Brain pericyte (primary cell): ENCODE measurements at places on chromosomes 2 and 18.

DNA sequence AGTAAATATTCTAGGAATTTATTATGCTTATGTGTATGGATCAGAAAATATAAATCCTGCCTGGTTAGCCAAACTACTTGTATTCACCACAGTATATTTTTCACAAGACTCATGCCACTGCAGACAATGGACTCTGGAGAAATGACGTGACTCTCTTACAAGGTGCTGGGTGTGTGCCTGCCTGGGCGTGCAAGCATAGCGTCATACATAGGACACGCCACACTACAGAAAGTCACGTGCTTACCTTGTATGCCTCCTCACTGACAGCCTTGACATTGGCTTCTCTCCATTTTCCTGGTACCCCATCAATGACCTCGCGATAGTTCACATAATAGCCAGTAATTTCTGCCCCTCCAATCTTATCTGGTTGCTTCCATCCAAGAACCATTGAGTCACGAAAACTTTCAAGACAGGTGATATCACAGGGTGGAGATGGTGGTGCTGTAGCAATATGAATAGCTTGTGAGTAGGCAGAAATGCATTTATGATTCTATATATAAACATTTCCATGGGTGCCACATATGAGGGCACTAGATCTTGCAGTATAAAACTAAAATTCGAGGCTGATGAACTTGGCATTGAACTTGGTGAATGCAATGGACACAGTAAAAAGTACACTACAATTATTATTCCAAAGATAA, 93.2 kb downstream of the MYOM1 start:
- DNase-seq: no peak

- DNase-seq: no peak
These were observed 53.2 kb upstream of the CUL3 start for GRCh38 chr2:224638301-224638823.

DNA sequence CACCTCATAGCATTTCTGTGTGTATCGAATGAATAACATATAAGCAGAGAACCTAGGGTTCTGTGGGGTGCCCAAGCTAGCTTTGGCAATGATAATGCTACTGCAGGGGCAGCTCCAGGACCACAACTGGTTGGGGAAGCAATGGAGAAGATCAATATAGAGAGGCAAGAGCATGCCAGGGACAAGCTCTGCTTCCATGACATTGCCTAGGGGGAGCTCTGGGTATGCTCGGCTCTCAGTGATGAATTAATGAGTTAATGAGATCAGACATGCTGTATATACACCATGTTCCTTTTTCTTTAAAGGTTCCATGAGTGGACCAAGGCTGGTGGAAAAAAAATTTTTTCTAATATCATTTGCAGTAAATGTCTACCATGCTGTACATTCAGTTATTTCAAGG, 618.4 kb downstream of the BCL11A start:
- DNase-seq: no peak

DNA sequence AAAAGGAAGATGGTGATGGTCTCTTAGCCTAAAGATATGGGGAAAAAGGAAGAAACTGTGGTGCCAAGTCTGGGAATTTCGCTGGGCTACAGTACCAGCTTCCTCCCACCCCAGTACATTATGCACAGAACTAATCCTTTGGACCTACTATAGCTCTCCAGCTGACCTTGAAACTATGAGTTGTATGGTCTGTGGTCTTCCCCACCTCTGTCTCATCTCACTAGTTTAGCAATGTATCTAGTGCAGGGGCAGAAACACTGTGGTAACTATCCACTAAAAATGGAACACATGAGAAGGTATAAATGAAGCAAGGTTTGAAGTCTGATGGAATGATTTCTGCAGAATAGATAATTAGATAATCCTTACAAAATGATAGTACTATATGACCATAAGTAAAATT, 190.4 kb upstream of the CCDC150 start:
- no peak for DNase-seq

- DNase-seq: no peak
These were observed 30.0 kb downstream of the SCTR start for GRCh38 chr2:119494163-119494790.

- no peak for DNase-seq
These were observed 52.8 kb upstream of the ITGA6 start for GRCh38 chr2:172374318-172375240.

- no peak for DNase-seq
These were observed 34.2 kb downstream of the NPAS2 start for GRCh38 chr2:100853909-100854810.

DNA sequence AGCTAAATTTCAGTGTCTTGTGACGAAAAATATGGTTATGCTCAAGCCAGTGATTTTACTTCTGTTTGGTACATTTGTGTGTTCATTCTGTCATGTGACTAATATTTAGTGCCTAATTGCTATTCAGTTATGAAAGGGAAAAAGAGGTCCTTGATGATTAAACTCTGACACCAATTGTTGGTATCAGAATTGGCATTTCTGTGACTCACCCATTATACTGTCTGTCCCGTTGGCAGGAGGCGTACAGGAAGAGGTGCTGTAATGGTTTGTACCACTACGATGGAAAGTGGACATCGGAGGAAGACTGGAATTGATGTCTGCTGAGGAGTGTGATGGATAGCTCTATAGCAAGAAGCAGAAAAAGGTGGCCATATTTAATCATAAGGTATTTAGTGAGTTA, 310.4 kb upstream of the CCDC68 start:
- no peak for DNase-seq

DNA sequence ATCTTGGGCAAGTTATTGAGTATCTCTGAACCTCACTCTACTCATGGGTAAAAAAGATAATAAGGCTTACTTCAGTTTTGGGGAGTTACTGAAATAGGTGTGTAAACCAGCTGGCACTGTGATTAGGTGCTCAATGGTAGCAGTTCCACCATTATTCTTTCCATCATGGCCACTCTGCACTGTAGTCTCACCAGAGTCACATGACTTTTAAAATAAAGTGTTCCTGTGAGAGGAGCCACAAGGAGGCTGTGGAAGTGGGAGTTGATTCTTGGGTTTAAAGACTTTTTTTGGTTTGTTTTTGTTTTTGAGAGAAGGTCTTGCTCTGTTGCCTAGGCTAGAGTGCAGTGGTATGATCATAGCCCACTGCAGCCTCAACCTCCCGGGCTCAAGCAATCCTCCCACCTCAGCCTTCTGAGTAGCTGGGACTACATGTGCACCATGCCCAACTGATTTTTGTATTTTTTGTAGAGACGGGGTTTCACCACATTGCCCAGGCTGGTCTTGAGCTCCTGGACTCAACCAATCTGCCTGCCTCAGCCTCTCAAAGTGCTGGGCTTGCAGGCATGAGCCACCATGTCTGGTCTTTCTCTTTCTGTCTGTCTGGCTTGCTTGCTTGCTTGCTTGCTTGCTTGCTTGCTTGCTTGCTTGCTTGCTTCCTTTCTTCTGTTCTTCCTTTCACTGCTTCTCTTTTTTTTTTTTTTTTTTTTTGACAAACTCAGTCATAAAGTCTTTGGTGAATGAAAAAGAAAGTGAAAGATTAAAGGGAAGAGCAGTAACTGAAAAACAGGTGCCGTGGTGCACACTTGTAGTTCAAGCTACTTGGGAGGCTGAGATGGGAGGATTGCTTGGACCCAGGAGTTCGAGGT, 21.2 kb upstream of the ACVR1 start:
- no peak for DNase-seq
